Head of caudate nucleus (tissue), 42 donors: ENCODE measurements at places on chromosomes 7 and 10.

GRCh38 chr10:52951824-52952223 lies 179.2 kb upstream of the MBL2 start:
- peak; percentile 51 for DNase-seq

GRCh38 chr10:116741391-116742351 lies 695 bp downstream of the HSPA12A start:
- DNase-seq: peak; percentile 73

GRCh38 chr10:86693721-86694369 lies 25.5 kb downstream of the LDB3 start:
- peak; percentile 29 for DNase-seq

GRCh38 chr7:32957326-32958045 lies at the start of gene FKBP9:
Gene FKBP9 (plus strand): TSS chr7:32957440. CDS start chr7:32957574, 134 bp downstream.
- peak; percentile 62 for DNase-seq

- no peak for DNase-seq
These were observed 38.0 kb upstream of the GNA12 start for GRCh38 chr7:2882111-2882510.

DNA sequence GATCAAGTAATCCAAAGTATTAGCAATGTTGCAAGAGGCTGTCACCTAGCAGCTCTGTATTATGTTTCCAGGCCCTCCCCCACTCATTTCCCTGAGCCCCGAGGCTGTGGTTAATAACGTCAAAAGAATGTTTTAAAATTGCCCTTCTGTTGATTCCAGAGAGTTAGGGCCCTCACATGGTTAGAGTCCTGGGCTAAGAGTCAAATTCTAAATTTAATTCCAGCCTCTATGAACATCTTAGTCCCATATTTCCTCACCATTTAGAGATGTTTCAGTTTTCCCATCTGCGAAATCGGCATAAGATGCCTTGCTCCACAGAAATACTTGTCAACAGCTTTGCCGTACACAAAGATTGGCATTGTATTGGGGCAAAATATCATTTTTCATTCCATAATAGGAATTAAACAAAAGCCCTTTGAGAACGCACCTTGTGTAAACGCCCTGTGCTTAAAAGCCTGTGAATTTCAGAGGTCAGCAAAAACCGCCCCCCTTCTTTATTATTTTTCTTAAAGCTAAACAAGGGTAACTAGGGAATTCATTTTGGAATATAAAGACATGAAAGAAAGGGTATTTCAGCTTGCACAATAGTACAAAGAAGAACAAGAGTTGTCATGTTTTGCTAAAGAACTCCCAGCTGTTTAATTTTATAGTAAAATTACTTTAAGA lies 135.8 kb downstream of the ARID5B start:
- DNase-seq: no peak

GRCh38 chr7:78901566-78901965 lies 551.9 kb downstream of the MAGI2 start:
- no peak for DNase-seq

DNA sequence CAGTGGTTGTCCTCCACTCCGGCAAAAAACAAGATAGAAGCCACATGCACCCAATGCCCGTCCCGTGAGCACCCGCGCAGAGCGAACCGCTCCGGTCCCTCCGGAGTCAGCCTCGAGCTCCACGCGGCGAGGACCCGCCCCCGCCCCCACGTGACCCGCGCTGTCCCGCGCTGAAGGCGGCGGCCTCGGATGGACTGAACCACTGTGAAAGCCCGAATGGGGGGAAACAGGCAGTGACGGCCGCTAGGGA lies 766 bp upstream of the EIF3B start:
- DNase-seq: peak; percentile 92

GRCh38 chr10:6513476-6513875 lies 66.6 kb downstream of the PRKCQ start:
- DNase-seq: no peak

DNA sequence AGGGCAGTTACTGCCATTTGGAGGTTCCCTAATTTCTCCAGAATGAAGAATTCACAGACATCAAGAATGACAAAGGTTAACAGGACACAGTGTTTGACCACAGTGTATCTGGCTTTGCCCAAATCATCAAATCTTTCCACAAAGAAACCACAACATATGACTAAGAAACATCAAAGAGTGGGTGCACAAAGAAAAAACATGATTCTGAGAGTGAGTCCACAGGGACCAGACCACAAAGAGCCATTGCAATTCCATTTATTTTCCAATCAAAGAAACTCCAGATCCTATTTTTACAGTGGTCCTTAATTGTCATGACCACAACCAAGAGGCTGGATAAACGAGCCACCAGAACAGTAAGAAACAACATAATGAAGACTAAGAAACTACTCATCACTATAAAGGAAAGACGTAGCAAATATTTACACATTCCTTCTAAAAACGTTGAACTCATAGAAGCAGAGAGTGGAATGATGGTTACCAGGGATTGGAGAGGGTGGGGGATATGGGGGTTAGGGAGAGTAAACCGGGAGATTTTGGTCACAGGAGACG lies 286.5 kb downstream of the DOCK4 start:
- no peak for DNase-seq

GRCh38 chr7:5396542-5396941 lies 27.1 kb downstream of the TNRC18 start:
- peak; percentile 24 for DNase-seq

GRCh38 chr7:20991544-20991943 lies 204.9 kb upstream of the SP8 start:
- no peak for DNase-seq
